NCI-H1436 (cell line): ENCODE measurements at places on chromosomes 4 and X.

- peak; percentile 18 for DNase-seq
Observed at GRCh38 chrX:38805432-38806389, 4.5 kb downstream of the MID1IP1 start.

DNA sequence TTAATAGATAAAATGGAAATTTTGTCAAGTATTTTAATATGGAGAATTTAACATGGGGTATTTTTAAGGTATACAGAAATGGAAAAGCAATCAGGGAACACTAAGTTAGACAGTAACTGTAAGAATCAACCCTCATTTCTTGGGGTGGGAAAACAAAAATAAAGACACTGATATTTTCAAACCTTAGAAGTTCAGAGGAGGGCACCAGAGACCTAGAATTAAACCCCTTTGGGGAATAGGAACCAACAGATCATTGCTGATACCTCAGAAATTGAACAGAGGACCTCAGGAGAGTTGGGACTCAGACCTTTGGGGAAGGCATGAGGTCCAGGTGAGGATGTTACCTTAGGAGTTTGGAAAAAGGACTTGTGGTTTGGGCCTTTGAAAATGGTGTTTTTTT is 435.6 kb downstream of the TMA16 start:
- DNase-seq: no peak

DNA sequence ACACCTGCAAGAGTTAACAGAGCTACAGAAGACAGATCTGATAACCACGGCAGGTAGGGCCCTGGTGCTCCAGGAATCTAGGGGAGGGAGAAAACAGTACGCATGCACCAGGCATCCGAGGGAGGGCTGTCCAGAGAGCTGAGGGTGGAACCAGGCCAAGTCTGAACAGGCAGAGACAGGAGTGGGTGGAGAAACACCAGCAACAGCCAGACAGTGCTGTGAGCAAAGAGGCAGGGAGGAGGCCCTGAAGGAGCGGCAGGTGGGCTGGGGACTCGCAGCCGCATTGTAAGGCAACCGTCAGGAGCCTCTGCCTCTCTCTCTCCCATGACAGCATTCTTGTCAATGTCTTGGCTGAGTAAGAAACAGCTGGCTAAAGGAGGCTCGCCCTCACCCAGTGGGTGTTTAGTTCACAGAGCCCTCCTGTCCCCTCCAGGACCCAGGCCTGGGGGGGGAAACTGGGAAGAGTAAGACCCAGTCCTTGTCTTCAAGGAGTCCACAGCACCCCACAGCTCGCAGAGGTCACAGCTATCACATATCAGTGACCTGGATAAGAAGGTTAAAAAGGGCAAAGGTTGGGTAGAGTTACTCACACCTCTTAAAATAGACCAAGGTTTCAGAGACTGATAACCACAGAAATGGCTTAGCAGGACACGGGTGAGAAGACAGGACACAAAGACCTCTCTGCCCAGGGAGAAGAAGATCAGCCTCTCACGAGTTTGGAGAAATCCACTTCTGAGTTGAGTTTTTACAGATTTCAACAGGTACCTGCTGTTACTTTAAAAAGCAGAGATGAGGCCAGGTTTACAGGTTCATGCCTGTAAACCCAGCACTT is 10.5 kb downstream of the ACSL1 start:
- DNase-seq: peak; percentile 84

DNA sequence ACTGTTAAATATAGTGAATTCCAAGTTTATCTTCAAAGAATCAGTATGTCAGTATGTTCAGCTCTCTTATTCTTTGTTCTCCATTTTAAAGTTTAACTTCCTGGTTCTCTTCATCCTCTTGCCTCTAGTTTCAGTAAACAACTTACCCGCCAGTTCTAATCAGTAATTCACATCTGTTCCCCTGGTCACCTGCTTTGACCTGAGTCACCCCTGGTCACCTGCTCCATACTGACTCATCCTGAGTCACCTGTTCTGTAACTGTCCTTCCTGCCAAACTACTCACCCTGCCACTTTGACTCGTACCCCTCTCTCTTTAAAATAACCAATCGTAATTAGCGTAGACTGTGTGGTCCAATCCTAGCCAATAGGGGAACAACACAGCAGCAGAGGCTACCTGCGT is 992.7 kb upstream of the HS3ST1 start:
- DNase-seq: no peak

- no peak for DNase-seq
Observed at GRCh38 chr4:113740857-113741379, 20.6 kb downstream of the CAMK2D start.

- DNase-seq: no peak
Observed at GRCh38 chr4:137394018-137394417, 138.3 kb downstream of the PCDH18 start.

GRCh38 chrX:49876750-49877149 is 2.5 kb upstream of the USP27X start:
- DNase-seq: peak; percentile 38

GRCh38 chr4:85107553-85107952 is 141.1 kb upstream of the WDFY3 start:
- no peak for DNase-seq
